ENCODE measurements at places on chromosomes 6 and 20.

DNA sequence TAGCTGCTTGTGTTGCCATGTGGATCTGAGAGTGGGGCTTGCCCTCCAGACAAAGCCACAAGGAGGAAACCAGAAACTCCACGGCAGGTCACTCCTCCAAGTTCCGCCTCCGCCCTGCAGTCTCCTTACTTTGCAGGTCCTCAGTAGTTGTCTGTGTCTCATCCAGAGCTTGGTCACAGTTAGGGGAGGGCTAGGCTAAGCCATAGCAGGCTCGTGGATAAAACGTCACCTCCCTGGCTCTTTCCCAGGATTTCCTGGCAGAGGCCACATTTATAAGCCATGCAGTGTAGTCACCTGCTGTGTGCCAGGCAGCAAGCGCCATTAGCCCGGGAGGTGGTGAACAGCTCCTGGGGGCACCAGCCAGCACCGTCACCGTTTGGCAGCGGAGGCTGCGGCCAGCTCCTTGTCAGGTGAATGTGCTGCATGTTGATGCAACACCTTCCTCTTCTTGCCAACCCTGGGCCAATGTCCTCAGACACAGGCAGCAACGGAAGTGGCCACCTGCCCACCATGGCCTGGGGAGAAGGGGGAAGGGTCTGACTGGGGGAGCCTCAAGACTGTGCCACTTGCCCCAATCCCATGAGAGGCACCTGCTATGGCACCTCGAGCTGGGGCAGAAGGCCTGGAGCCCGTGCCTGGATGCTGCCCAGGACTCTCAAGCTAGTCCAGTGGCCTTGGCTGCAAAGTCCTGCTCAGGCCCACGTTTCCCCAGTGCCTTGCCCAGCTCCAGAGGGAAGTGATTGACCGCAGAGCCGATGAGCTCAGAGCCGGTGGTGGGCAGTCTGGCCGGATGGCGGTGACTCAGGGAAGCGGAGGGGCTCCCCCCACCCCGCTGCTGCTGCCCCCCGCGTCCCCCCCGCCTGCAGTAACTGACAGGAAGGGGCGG, 39.0 kb upstream of the SLCO4A1 start:
- DNase-seq: peak; percentile 42

DNA sequence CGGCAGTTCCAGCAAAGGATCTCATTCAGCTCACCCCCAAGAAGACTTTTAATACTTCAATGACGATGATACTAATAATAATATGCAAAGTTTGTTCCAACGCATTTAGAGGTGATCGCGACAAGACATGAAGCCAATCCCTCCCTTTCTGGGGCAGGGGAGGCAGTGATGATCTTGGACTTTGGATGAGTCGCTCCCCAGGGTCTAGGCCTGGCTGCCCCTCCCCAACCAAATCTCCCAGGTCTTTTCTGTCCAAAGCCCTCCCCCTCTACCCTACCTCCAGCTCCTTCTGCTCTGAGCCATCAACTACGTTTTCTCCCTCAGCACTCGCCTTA, 33.9 kb downstream of the HLA-A start:
- no peak for DNase-seq

GRCh38 chr20:14220986-14221385, 116.4 kb downstream of the FLRT3 start:
- DNase-seq: no peak

GRCh38 chr6:84026721-84027164, 6.8 kb upstream of the MRAP2 start:
- DNase-seq: no peak

DNA sequence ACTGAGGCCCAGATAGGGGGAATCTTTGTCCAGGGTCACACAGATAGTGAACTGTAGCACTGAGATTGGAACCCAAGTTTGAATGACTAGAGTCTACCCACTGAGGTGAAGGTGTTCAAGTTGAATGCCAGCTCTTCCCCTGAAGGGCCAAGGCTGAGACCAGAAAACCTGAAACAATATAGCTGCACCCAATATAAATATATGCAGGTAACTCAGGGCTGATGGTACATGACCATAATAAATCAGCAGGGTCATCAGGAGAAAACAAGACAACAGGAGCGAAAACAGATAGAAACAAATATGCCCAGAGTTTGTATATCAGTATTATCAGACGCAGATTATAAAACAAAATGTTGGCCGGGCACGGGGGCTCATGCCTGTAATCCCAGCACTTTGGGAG, 4.0 kb upstream of the RBCK1 start:
- DNase-seq: no peak

DNA sequence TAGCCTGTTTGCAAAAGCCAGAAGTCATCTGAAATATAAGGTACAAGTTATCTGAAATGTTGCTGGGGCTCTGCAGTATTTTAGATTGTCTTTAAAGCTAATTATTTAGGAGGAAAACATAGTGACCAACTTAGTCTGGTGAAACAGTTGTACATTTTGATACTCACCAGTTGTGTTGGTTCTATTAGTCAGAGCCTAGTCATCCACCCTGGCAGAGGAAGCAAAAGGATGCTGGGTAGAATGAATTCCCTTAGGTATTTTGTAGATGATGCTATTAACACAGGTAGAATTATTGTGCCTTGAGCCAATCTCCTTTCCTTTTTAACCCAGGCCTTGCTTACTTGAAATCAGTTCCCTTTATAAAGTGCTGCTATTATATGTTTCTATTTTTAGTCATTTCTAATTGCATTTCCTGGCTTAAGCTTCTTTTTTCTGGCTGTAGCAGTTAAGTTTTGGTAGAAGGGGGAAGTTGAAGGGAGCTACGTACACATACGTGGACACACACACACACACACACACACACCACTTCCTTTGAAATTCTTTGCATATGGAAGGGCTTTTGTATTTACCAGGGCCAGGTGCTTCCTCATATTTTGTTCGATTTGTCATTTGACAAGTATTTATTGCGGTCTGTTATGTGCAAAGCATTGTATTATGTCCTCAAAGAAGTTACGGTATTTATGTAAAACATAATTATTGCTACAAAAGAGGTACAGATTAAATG, 82.4 kb downstream of the RTN4IP1 start:
- DNase-seq: no peak

DNA sequence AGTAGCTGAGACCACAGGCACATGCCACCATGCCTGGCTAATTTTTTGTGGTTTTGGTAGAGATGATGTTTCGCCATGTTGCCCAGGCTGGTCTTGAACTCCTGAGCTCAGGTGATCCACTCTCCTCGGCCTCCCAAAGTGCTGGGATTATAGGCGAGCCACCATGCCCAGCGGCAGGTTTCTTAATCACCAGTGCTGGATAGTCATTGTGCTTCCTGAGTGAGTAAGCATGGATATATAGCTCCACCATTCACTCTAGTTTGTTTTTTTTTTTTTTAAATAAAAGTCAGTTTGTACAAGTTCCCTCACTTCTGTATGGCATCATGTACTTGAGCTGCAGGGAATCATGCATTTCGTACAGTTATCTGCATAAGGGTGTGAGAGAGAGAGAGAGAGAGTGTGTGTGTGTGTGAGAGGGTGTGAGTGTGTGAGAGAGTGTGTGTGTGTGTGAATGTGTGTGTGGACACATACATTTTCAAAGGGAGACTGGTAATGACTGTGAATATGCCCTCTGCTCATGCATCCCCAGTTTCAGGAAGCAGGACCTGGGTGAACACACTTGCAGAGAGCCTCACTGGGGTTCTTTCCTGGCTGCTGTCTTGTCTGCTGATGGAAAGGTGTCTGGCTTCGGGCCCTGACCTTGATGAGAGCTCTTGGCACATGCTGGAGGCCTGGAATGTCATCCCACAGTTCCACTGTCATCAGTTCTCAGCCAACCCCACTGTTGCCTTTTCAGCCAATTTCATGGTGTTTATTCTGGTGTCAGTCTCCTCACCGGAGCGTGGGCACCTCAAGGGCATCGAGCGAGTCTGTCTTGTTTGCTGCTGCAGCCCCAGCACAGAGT, 65.0 kb upstream of the XRN2 start:
- no peak for DNase-seq

GRCh38 chr6:87558446-87558845, 31.3 kb downstream of the RARS2 start:
- DNase-seq: no peak

GRCh38 chr6:109662192-109662591, 28.8 kb downstream of the AK9 start:
- DNase-seq: no peak

DNA sequence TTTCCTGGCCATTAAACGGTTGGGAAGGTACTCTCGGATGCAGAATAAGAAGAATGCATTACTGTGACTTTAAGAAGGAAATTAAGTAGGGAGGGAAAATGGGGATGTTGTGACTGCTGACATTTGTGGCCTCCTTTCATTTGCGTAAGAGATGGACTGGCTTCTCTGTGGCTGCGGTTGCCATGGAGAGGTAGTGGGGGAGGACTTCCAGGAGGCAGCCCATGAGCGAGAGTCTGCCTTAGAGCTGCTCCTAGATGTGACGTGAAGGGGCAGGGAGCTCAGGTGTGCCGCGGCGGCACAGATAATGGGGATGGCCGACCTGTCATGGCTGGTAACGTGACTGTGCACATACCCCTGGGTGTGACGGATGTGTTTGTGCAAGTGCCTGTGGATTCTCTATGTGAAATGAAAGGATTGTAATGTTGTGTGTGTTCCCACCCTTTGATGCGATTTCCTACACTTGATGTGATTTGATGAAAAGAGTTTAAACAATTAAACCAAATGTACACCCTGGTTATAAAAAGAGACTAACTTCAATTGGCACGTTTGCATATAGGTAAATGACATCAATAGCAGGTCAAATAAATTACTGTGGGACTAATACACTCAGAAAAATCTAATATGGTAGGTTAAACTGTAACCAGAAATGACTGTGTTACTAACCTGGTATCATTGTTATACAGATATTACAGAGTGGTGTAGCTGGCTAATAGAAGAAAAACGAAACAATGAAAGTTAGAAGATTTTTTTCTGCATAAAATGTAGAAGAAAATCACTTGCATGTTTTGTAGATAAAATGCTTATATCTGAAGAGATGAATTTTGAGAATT, 48.9 kb downstream of the HIVEP1 start:
- peak; percentile 40 for DNase-seq

- no peak for DNase-seq
Observed at GRCh38 chr6:150752409-150752808, 113.1 kb upstream of the MTHFD1L start.

- no peak for DNase-seq
Observed at GRCh38 chr6:73045609-73046008, 179.7 kb downstream of the KHDC1L start.

- DNase-seq: no peak
Observed at GRCh38 chr6:1170794-1171193, 141.1 kb upstream of the FOXQ1 start.

GRCh38 chr20:54276577-54277169, 68.8 kb downstream of the PFDN4 start:
- no peak for DNase-seq

DNA sequence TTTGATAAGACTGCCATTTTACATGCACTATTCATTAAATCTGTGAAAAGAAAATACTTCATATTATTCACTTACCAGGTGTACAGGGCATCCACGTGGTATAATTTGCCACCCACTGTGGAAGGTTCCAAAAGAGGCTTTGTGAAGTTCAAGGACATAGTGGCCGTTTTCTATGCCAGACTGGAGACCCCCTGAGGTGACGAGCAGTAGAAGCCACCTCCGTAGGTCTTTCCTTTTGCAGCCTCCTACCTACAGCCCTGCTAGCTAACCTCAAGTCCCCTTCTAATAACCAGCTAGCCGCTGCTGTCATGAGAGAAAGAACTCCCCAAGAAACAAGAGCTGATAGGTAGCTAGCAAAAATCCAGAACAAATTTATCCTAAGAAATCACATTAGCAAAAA, 110.5 kb downstream of the ARHGAP18 start:
- no peak for DNase-seq

DNA sequence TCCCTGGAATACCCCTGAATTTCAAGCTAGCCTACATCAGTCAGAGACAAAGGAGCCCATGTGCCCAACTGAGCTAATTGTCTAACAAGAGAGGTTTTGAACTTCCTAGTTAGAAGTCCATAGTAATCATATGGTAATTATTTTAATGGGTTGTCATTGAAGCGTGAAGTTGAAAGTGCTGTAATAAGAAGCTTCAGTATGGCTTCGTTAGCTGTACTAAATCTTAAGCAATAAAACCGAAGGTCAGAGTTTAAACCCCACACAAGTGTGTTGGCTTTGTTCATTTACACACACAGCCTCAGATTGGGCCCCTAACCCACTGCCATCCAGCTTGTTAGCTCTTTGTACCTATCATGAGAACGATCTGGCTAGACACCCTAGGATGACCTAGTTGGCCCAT, 195.6 kb upstream of the RIN2 start:
- no peak for DNase-seq

DNA sequence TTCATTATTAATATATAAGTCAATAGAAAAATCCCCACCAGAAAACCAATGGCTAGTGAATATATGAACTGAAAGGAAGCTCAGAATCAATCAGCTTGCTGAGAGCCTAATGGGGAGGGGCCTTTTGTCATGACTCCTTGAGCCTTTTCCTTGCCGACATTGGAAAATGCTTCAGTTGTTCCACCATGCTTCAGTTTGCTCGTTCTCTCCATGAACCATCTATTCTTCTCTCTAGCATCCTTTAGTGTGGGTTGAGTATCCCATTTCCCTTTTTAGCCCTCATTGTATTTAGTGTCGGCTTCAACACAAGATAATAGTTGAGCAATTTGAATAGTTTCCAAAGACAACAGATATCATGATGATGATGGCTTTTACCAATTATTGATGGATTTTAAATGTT, 139.9 kb downstream of the ADGRG6 start:
- DNase-seq: no peak

- DNase-seq: no peak
Observed at GRCh38 chr6:149888659-149889058, 9.3 kb downstream of the RAET1E start.

GRCh38 chr6:8905757-8906156, 470.4 kb upstream of the SLC35B3 start:
- no peak for DNase-seq

GRCh38 chr20:358891-359555, 12.1 kb downstream of the NRSN2 start:
- DNase-seq: no peak

DNA sequence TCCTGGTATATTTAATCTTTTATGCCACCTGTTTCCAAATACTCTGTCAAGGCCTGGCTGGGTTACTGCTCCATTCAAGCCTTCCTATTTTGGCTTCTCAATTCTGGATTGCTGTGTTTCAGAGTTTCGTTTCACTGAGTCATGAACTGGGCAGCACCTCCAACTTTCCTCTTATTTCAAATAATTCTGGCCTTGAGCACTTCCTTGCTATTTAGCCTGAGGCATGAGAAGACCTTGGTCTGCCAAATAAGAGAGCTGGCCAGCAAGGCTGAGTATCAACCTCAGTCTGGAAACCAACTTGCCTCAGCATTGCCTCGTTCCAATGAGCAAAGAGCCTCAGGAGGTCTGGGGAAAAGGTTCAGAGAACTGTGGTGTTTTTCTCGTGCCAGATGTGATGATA, 66.6 kb downstream of the TNFAIP3 start:
- DNase-seq: no peak

DNA sequence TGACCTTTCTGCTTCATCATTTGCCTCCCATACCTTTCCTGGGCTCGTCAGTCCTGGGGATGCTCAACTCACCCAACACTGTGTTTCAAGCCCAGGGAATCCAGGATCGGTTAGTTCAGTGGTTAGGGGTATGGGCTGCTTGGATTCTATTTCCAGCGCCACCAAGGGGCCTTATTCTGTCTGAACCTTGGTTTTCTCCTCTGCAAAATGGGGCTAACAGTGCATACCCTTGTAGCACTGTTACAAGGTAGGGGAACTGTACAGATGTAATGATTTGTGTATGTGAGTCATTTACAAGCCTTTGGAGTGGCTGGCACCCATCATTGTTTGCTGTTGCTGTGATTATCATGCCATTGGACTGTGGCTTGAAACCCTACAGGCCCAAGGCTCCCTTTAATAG, 14.5 kb upstream of the CSNK2A1 start:
- DNase-seq: no peak

Measured in stimulated activated CD8-positive, alpha-beta memory T cell treated with anti-CD3 and anti-CD28 coated beads, Interleukin-12 subunit alpha, Interleukin-12 subunit beta, amount 100 ng/mL, for 4 hours (primary cell).